Activated gamma-delta T cell (primary cell): ENCODE measurements at places on chromosomes 5 and 9.

- no peak for DNase-seq
Measured at GRCh38 chr9:82532504-82533180, 530.3 kb downstream of the RASEF start.

DNA sequence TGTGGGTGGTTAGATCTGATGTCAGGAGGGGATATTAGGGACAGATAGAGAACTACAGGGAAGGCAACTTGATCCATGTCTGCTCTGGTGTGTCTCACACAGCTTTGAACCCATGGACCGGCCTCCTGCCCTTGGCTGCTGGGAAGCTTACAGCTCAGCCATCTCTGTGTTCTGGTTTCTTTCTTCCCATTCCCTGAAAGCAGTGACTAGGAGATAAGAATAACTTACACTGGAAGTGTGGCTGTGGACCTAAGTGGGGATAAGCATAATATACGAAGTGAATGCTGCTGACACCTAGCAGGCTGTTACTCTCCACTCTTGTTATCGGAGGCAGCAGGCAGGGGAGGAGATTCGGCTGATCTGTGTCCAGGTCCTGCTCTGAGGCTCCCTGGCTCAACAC, 282.3 kb upstream of the TUT7 start:
- DNase-seq = no peak

GRCh38 chr9:27535701-27536118, 6.1 kb upstream of the MOB3B start:
- DNase-seq = no peak

DNA sequence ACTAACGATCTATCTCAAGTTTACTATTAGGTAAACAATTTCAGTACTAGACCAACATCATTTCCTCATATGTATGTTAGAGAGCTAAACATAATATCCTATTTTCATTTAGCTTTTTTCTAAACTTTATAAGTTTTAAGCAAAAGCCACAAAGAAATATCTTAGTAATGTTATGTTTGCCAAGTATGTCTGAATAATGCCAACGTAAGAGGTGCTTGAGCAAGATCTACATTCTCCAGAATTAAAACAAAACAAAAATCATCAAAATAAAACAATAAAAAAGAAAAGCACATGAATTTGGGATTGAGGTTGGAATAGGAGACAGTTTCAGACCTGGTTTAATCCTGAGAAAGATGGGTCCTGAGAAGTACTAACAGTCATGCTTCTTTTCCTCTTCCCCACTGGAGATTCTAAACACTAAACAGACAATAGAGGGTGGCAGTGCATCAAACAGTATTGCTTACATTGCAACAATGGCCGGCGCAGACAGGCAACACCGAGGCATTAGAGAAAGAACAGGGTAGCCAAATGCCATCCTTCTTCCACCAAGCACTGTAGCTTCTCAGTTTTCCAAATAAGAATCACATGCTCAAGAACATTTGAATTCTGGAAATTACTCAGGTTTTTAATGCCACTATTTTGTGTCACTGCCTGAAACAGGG, 33.6 kb downstream of the CSNK1A1 start:
- DNase-seq = no peak

DNA sequence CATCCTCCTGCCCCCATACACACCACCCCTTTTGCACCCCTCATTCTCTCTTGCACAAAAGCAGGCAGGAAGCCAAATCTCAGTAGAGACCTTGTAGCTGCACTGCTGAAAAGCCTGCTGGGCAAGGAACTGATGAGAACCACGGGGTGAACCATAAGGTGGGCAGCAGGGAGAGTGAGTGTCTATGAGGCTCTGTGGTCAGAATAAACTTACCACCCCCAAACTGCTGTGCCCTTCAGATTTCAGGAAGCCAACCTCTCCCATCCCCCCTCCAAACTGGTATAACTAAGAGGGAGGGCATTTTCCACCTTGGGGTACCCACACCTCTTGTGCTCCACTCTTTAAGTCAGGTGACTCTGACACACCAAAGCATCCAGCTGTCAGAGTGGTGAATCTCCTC, 471.4 kb downstream of the SPOCK1 start:
- no peak for DNase-seq

- DNase-seq = no peak
Measured at GRCh38 chr9:120393386-120394057, 186.4 kb downstream of the CDK5RAP2 start.

- no peak for DNase-seq
Measured at GRCh38 chr9:21789541-21790037, 12.8 kb upstream of the MTAP start.

DNA sequence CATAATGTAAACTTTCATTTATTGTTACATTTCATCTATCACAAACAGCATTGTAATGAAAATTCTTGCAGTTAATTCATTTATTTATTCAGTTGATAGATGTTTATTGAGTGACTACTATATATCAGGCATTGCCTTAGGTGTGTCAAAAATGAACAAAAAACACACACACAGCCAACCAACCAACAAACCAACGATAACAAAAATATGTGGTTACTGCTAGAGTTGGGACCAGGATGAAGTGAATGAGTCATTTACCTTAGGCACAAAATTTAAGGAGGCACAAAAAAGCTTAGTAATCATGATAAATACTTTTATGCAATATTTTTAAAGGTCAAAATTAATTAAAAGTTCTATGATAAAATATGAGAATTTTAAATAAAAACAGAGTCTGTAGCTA, 223.4 kb downstream of the CSNK1G3 start:
- DNase-seq = no peak

- DNase-seq = no peak
Measured at GRCh38 chr5:66894480-66895240, 298.5 kb downstream of the MAST4 start.

- no peak for DNase-seq
Measured at GRCh38 chr5:78879516-78879915, 105.6 kb downstream of the ARSB start.

DNA sequence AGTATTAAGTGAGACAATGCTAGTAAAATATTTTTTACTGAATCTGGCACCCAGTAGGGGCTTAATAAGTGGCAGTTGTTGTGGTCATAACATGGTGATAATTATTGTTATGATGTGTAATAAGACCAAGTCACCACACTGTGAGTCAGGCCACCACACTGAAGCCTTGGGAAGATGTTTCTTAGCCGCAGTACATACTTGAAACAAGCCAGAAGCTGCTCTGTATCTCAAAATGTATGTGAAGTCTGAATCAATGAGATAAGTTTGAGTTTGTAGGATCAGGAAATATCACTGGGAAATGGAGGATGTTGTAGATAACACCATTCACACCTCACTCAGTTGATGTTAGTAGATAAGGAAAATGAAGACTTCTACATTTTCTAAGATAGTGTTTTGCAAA, 51.3 kb upstream of the PTPN3 start:
- DNase-seq = no peak

DNA sequence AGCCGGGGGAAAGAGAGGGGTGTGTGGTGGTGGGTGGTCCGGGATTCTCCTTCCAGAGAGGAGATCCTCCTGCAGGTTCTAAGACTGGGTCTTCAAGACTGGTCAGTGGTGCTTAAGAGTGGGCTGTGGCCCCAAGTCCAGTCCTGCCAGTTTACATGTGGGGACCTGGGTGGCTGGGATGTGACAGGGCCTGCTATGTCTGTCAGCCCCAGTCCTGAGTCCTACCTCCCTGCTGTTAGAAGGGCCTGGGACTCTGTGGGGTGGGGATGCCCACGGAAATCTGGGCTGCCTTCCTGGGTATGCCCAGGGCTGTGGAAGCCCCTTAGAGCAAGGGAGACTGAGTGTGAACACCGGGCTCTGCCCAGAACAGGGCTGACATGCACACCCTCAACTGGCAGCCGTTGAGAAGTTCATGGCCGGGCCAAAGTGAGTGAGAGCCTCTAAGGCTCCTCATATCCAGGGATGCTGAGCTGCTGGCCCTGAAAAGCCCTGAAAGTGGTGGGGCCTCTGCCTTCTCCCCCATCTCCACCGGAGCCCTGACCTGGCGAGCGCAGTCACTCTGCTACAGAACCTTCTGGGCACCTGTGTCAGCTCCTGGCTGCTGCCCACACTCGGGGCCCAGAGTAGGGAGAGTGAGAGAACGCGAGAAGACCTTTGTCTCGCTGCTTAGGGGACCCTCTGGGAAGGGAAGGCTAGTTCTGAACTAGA, 1.7 kb downstream of the PHF2 start:
- DNase-seq = no peak

DNA sequence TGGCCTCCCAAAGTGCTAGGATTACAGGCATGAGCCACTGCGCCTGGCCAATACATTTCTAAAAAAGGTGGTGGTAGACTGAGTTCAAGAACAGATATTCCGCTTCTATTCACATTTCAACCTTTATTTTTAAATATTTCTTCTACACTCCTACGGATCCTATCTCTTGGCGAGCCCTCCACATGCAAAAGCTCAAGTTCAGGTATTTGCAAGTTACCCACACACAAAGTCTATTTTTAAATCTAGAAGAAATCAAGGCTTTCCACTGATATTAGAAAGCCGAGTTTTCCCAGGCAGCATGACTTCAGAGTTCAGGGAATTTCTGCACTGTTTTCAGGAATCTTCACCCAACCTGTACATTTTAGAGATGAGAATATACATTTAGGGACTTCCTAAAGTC, 101.3 kb upstream of the SAP30L start:
- DNase-seq = no peak

DNA sequence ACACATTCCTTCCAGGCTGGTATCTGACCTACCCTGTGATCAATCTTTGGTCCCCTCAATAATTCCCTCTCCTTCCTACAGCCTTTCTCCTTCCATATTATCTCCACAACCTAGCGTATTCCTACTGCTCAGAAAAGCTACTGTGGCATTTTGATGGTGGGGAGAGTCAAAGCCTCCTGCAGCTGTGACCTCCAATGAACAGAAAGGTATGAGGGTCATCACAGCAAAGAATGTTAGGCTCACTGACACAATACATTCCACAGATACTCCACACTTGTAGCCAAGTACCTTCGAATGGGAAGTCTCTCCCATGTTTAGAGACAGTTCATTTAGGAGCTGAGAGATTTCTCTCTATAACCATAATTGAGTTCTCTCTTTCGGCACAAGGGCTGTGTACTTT, 5.9 kb downstream of the FBN2 start:
- no peak for DNase-seq

DNA sequence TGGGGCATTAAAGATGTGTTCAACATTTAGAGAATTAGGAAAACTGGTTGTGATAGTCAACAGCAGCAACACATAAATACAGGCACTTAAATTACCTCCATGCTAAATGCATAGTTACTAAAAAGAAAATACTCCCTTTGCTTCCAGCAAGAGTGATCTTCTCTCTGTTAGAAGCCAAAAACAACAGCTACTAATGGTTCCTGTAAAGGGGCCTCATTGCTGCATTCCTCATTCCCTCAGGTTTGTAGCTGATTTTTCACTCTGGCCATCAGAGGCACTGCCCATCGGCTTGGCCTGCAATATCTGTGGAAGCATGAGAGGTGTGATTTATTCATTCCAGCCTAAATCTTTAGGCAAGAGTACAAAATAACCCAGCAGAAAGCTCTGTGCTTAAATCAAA, 466.0 kb upstream of the ADAMTS16 start:
- DNase-seq = no peak

- no peak for DNase-seq
Measured at GRCh38 chr5:180160789-180161188, 48.2 kb downstream of the RASGEF1C start.

DNA sequence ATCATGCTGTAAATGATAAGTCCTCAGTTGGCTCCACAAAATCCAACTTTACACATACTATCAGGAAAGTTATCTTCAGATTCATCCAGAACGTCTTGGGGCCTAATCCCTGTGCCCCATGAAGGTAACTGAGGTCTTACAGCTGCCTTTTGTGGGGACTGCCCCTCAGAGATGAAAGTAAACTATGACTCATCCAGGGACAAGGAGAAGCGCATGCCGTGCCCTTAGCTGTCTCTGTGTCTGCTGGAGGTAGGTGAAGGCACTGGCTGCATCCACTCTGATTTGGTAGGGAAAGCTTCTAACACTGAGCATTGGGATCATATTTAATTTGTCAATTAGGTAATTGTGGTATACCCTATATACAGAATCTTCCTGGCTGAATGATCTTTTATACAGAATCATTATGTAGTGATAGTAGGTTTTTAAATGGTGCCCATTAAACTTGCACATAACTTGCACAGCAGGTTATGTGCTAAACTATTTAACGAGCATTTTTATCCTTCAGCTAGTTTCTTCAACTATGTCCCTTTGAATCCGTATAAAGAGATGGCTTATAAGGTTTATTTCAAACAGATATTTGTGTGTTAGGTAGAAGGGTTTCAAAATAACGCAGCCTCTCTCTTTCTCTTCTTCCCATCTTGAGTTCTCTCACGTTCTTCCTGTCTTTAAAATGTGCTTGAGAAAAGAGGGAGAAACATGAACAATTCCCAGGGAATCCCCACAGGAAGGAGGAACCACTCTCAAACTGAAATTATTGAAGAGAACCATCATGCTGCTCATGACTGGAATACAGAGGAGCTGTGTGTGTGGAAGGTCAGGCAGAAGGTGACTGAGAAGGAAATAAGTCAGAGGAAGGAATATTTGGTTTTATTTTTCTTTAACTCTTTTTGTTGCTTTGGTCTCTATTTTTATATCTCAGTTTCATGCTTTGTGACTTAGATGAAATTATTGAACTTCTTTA, 250.9 kb downstream of the CD180 start:
- DNase-seq = no peak

DNA sequence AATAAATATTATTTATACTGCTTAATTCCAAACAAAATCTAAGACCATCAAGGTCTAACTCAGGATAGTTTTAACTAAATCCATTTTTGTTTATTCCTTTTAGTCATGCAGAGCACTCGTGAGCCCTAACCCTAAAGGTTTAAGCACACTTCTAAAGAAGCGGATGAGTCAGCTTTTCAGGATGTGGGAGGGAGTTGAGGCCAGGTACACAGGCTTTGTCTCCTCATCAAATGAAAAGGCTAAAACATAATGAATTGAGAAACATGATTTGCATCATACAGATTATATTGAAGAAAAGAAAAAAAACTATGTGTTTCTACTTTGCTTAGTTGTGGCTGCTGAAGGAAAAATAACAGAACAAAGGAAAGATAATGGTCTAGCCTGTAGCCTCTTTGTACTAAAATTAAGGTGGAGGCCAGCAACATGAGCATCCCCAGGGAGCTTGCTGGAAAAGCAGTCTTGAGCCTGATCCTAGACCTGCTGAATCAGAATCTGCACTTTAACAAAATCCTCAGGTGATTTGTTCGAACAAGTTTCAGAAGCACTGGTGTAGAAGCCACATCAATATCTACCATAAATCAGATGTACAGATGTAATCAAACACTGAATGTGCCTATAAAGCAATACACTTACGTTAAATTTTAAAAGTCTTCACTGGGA, 21.1 kb upstream of the ISCA1 start:
- DNase-seq = no peak

GRCh38 chr5:178476531-178476930, 113.7 kb downstream of the COL23A1 start:
- no peak for DNase-seq
